NCI-H1417 treated with DMSO at 0.1 percent for 48 hours (cell line): ENCODE measurements at places on chromosomes 16 and 17.
A peak's percentile ranks its signal among the peaks of the same experiment; 100 is the strongest.

DNA sequence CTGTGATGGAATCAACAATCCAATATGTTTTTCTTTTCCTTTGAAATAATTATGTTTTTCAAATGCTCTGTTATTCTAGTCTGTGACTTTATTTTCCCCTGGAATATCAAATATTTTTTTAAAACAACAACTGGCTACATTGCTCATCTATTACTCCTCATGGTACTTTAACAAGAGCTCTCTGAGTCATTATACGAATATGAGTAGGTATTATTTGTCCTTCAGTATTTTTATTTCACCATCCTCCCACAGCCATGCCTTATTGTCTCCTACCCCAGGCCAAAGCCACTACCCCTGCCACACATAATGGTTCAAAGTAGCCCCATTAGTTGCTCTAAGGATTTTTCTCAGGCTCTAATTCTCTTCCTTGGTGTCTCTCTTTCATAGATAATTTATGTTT is 1572.3 kb downstream of the CDH8 start:
- no peak for DNase-seq

- DNase-seq: no peak
These were observed 372.3 kb downstream of the SEC14L1 start for GRCh38 chr17:77513045-77513444.

- no peak for DNase-seq
These were observed 1.2 kb downstream of the PSMD11 start for GRCh38 chr17:32445497-32445896.

GRCh38 chr17:40352779-40353394 is 11.7 kb downstream of the GJD3 start:
- no peak for DNase-seq

GRCh38 chr16:85455534-85455933 is 157.6 kb upstream of the GSE1 start:
- no peak for DNase-seq

GRCh38 chr17:68057531-68057952 is 22.0 kb downstream of the KPNA2 start:
- no peak for DNase-seq

DNA sequence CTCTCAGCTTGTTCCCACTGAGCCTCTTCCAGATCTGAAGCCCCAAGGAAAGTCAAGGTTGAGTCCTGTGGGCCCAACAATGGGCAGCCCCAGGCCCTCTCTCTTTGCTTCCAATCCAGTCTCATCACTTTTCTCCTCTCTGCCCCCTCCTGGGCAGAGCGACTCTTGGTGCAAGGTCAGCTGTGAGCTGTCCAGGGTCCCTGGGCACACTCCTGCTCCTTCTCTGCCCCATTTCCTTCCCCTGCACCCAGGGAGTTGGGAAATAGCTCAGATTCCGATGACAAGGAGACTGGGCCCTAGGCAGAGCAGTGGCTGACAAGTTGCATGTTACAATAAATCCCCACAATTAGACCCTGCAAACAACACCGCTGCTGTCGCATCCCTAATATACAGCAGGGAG is 16.1 kb upstream of the CRHR1 start:
- no peak for DNase-seq

DNA sequence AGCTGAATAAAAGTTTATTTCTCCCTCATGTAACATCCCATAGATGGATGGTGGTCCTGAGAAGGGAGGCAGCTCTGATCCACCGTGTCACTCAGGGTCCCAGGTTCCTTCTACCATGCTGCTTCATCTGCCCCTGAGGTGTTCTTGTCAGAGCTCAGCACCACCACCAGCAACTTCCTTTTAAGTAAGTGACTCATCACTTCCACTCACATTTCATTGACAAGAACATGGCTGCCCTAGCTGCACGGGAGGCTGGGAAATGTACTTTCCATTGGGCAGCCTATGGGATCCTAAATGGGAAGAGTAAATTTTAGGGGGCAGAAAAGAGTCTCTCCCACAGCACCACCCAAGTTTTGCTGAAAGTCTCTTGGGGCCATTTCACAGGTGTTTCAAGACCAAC is 134.7 kb downstream of the USP31 start:
- DNase-seq: no peak

GRCh38 chr16:54142787-54143186 is 143.8 kb downstream of the IRX3 start:
- DNase-seq: no peak

- DNase-seq: no peak
These were observed 95.6 kb upstream of the CDYL2 start for GRCh38 chr16:80899809-80900592.

GRCh38 chr17:36024106-36024869 is 6.5 kb upstream of the CCL23 start:
- DNase-seq: no peak

GRCh38 chr16:4323845-4324488 is 8.1 kb downstream of the GLIS2 start:
- no peak for DNase-seq

- no peak for DNase-seq
These were observed 7.4 kb downstream of the NAGLU start for GRCh38 chr17:42543190-42544079.

GRCh38 chr16:20969386-20969785 is 68.8 kb downstream of the LYRM1 start:
- DNase-seq: no peak

- DNase-seq: no peak
These were observed 231.0 kb downstream of the C16orf78 start for GRCh38 chr16:49604602-49605001.

GRCh38 chr17:35726127-35726952 is 5.1 kb upstream of the RASL10B start:
- no peak for DNase-seq

GRCh38 chr17:53330756-53331155 is 492.0 kb upstream of the KIF2B start:
- no peak for DNase-seq

GRCh38 chr16:825341-826061 is 25.0 kb upstream of the GNG13 start:
- DNase-seq: no peak

DNA sequence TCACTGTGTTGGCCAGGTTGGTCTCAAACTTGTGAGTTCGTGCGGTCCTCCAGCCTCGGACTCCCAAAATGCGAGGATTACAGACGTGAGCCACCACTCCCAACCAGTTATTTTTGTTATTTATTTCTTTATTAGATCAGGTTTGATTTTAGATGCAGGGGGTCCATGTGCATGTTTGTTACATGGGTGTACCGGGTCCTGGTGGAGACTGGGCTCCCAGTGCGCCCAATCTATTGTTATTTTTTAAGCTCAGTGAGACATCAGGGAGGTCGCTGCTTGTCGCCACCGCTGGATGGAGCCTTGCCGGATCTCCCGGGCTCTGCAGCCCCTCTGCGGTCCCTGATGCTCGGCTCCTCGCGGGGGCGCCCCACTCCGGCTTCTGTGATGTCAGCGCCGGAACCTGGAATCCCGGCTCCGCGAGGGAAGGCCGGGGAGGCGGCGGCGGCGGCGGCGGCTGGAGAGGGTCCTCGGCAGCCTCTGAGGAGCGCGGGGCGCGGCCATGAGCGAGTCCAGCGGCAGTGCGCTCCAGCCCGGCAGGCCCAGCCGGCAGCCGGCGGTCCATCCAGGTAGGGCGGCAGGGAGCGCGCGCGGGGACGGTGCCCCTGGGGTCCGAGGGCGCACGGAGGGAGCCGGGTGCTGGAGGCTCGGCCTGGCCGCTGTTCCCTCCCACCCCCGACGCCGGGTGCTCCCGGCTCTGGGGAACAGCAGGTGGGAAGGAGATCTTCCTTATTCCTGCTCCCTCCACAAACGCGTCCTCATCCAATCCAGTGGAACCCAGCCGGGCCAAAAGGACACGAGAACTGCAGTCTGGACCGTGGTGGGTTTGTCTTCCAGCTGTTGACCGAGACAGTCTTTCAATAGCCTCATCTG is at the start of gene TMC7:
TSS of gene TMC7 (plus strand) at position 370 of the 870 bp plus-strand sequence. CDS start at position 500, 130 bp downstream.
- DNase-seq: peak; percentile 27

- no peak for DNase-seq
These were observed 23.2 kb downstream of the DYNC1LI2 start for GRCh38 chr16:66728117-66728787.

DNA sequence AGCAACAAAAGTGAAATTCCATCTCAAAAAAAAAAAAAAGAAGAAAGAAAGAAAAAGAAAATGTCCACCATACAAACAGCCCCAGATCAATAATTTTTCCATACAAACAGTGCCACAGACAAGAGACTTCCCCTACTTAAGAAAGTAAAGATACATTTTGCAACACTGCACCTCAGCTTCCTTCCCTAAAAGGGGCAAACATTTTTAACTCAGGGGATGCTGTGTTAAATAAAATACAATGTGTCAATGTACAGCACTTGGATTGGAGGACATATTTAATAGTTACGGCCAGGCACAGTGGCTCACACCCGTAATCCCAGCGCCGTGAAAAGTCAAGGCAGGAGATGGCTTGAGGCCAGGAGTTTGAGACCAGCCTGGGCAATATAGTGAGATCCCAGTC is 22.3 kb downstream of the MYH11 start:
- DNase-seq: no peak
